Fibroblast of skin of back (primary cell): ENCODE measurements at places on chromosomes 6 and 20.

DNA sequence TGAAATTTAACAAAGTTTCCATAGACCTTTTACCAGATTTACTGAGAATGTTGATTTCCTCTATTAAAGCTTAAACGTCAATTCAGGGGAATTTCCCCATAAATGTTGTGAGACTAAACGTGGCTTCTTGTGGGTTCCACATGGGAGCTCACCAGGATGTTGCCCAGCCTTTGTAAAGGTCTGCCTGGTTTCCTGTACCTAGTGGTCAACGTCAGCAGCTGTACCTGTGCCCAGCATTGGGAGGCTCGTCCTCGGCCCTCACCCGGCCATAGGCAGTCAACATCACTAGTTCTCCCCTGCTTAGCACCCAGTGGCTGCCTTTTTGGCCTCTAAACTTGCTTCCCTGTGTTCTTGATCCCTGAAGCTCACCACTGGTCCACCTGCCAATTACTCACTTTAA, 22.1 kb upstream of the CD83 start:
- DNase-seq = no peak

- DNase-seq = no peak
Observed at GRCh38 chr6:22098601-22099031, 198.2 kb downstream of the PRL start.

- no peak for DNase-seq
Observed at GRCh38 chr6:170182093-170182780, 108.6 kb downstream of the DLL1 start.

DNA sequence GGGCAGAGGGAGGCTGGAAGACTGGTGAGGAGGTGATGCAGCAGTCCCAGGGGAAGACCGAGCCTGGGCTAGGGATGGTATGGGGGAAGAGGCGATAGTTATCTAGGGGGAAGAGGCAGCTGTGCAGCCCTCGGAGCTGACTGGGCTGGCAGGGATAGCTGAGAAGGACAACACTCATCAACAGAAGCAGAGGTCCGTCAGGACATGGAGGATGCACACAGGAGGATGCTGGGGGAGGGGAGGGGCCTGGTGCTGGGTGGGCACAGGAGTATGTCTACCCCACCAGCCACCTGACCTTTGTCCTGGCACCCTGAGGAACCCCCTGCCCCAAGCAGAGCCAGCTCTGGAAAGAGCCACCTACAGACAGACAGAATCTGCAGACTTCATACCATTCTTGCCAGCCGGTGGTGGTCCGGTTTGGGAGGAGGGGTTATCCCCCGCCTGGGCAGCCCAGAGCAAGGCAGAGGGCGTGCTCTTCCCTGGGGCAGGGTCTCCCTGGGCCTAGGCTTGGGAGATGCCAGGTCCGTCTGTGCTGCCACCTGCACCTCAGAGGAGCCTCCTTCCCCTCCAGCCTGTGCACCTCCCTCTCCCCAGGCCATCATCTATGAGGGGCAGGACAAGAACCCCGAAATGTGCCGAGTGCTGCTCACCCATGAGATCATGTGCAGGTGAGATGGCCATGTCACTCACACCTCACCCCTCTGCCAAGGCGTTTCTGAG, 14.9 kb downstream of the EBF4 start:
- no peak for DNase-seq

DNA sequence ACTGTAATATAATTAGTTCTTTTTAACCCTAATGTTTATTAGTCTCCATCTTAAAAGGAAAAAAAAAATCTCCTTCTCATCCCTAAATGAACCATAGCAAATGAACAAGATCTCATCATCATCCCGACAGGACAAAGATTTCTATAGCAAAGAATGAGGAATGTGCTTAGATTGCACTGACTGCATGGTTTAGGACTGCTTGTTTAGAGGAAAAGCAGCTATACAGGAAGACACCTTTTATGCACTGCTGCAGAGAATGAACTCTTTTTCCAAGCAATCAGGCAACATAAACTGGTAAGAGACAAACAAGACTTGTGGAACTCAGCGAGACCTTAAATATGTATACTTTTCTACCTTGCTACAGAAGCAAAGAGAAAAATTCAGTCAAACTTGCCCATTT, 26.8 kb downstream of the CSNK2A1 start:
- no peak for DNase-seq
